Stimulated activated CD8-positive, alpha-beta memory T cell treated with anti-CD3 and anti-CD28 coated beads, Interleukin-7, amount 100 ng/mL, for 1 hour (primary cell): ENCODE measurements at places on chromosomes 11 and 22.

DNA sequence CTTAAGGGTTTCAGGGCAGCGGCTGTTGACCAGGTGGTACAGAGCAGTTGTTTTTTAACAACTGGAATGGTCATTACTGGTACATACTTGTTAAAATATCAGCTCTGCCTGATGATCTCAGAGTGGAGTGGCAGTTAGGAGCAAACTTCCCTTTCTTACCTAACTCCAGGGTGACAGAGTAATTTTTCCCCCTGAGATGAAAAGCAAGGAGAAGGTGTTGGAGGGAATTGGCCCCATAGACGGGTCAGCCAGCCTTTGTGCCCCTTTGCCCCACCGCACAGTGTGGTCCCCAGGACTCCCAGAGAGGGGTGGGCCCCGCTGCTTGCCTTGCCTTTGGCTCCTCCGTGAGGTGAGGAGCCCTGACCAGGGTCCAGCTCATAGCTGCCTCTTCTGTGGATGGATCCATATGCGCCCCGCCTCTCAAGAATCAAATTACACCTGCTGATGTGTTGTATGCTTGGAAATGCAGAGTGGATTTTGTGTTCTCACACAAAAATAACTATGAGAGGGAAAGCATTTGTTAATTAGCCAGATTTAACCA, 27.0 kb upstream of the SORL1-AS1 start:
- DNase-seq, result no peak

DNA sequence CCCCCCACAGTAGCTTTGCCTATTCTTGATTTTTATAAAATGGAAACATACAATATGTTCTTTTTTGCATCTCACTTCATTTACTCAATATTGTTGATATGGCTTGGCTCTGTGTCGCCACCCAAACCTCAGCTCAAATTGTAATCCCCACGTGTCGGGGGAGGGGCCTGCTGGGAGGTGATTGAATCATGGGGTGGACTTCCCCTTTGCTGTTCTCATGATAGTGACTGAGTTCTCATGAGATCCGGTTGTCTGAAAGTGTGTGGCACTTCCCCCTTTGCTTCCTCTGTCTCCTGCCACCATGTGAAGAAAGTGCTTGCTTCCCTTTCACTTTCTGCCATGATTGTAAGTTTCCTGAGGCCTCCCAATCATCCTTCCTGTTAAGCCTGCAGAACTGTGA, 431.3 kb downstream of the MN1 start:
- DNase-seq, result no peak

DNA sequence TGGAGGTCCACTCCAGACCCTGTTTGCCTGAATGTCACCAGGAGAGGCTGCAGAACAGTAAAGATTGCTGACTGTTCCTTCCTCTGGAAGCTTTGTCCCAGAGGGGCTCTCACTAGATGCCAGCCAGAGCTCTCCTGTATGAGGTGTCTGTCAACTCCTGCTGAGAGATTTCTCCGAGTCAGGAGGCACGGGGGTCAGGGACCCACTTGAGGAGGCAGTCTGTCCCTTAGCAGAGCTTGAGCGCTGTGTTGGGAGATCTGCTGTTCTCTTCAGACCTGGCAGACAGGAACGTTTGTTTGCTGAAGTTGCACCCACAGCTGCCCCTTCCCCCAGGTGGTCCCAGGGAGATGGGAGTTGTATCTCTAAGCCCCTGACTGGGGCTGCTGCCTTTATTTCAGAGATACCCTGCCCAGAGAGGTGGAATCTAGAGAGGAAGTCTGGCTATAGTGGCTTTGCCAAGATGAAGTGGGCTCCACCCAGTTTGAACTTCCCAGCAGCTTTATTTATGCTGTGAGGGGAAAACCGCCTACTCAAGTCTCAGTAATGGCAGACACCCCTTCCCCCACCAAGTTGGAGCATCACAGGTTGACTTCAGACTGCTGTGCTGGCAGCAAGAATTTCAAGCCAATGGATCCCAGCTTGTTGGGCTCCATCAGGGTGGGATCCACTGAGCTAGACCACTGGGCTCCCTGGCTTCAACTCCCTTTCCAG, 99.4 kb downstream of the PDE3B start:
- DNase-seq, result no peak

DNA sequence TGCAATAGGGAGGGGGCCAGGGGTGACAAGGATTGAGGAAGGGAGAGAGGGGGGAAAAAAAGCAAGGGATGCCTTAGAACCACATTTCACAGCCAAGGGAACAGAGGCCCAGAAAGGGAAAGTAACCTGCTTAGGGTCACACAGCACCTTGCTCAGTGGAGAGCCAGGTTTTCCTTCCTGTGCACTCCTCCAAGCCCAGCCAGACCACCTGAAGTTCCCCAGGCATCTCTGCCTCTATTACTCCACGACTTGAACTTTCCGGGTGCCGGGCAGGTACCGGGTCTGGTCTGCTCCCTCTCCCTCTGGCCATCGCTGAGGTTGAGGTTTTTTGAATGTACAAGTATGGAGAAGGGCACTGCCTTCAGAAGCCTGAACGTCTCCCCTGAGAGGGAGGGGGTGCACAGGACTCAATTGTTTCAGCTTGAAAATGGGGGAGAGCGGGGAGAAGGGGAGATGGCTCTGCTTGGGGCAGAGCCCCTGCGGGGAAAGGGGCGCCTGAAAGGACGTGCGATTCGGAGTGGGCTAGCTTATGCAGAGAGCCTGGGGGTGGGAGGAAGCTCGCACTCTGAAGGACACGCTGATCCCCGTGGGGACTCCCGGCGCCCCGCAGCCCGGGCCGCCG, 516 bp upstream of the SERPINH1 start:
- no peak for DNase-seq

GRCh38 chr22:23685205-23685784, 5.5 kb upstream of the RGL4 start:
- no peak for DNase-seq

DNA sequence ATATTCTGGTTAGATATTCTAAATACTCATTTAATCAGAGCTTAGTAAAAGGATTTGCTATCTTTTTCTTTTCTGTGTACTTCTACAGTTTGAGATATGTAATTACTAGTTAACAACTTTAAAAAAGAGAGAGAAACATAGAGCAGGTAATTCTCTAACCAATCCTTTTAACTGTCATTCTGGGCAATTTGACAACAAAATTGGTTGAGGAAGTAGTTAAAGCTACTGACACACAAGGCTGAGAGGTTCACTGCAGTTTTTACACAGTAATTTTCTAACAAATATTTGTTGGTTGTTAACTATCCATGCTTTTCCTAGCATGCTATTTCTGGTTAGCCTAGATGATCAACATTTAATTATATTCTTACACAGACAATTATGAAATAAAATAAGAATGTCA, 3.6 kb downstream of the SOX6 start:
- no peak for DNase-seq

DNA sequence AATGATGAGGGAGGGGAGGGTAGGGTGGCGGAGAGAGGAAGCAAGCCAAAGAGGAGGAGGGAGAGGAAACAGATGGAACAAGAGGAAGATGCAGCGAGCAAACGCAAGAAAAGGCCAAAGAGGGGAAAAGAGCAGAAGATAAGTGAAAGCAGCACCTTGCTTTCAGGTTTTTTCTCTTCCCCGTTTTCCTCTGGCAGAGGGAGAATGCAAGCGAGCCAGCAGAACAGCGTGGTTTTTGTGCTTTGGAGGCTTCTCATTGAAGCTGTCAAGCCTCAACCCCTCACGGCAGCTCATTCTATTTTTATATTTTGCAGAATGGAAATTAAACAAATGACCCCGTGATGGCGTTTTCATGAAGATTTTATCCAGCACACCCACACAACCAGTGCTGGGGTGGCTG, 67.1 kb upstream of the GRAMD1B start:
- no peak for DNase-seq

- no peak for DNase-seq
Observed at GRCh38 chr11:10654811-10655150, 38.8 kb downstream of the IRAG1 start.

DNA sequence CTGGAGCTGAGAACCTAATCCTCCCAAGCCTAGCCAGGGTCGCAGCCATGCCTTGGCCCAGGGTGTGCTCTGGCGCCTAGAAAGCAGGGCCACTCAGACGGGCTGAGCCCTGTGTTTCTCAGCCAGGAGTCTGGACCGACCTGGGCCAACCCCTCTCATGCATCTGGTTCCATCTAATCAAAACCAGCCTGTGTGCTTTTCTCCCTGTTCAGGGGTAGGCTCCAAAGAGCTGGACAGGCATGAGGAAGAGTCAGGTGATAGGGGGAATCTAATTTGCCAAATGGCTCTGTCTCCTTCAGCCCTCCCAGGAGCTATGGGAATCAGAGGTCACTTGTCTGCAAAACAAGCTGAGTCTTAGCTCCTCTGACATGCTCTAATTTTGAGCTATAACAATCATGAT, 55.7 kb downstream of the SCUBE1 start:
- DNase-seq, result no peak

GRCh38 chr11:72741429-72741833, 10.8 kb downstream of the ARAP1 start:
- no peak for DNase-seq

- no peak for DNase-seq
Observed at GRCh38 chr11:2949920-2950319, 20.7 kb upstream of the PHLDA2 start.

DNA sequence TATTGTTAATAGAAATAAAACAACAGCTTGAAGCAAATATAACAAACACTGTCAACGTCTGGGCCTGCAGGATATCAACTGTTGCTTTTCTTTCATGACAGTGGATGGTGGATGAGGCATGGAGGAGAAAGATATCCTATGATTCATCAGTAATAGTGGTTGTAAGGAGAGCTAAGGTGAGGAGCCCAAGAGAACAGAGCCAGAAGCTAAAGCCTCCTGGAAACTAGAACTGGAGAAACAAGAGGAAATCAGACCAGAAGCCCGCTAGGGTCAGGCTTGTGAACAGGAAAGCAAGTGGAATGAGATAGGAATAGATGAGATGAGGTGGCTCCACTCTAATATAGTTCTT, 37.7 kb upstream of the MMP12 start:
- DNase-seq, result no peak

DNA sequence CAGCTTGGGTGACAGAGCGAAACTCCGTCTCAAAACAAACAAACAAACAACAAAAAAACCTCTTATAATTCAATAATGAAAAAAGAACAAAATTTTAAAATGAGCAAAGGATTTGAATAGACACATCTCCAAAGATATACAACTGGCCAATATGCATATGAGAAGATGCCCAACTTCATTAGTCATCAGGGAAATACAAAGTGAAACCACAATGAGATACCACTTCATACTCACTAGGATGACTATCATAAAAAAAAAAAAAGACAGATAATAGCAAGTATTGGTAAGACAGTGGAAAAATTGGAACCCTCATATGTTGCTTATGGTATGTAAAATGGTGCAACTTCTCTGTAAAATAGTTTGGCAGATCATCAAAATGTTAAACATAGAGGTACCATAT, 28.7 kb upstream of the BARX2 start:
- DNase-seq, result no peak

DNA sequence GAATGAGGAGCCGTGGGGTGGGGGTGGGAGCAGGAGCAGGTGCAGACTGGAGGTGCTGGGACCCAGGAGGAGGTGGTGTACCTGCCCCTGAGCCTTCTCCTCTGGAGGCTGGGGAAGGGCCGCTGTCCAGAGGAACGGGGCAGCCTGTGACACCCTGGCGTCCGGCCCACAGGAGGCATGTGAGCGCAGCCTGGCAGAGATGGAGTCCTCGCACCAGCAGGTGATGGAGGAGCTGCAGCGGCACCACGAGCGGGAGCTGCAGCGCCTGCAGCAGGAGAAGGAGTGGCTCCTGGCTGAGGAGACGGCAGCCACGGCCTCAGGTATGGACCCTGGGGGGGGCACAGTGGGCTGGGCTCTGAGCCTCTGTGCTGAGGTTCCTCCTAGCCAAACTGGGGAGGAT, 42.2 kb upstream of the GCAT start:
- DNase-seq, result no peak

GRCh38 chr11:113568566-113568965, 93.4 kb upstream of the DRD2 start:
- no peak for DNase-seq

DNA sequence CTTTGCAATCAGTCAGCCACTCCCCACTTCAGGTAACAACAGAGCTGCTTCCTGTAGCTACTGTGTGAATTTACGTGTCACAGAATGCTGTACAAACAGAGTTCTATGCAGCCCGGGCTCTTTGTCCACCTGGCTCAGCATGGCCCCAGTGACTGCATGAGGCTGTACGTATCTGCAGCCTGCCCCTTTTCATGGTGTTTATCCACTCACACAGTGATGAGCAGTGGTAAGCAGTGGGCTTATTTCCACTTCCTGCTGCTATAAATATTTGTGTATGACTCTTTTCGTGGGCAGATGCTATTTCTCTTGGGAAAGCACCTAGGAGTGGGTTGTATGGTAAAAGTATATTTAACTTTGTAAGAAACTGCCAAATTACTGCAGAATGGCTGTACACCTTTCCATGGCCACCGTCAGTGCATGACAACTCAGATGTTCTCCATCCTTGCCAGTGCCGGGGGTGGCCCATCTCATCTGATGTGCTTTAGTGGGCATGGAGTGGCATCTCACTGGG, 43.3 kb downstream of the MYEOV start:
- no peak for DNase-seq

DNA sequence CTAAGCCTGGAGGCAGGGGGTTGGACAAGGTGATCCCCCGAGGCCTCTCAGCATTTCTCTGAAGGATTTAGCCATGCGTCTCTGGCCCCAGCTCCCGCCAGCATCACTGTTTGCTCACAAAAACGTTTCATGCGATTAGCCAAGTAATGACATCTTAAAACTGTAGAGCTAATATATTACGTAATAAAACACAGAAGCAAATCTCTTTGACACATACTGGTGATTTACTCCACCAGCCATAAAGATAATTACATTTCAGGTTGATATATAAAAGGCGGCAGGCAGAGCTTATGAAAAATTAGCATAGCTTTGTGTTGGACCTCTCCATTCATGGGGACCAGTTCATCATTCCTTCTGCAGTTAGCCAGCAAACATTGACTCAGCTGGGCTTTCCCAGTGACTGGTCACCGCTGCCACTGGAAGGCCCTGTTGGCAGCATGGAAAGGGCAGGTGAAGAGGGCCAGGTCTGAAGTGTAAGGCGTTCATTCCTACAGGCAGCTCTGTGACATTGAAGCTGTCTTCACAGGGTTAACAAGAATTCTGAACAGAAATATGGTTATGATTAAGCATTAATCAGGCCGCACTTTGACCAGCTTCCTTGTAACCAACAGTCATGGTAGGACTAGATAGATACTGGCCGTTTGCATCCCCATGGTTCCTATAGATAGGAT, 150.3 kb downstream of the NECTIN1 start:
- DNase-seq, result no peak

DNA sequence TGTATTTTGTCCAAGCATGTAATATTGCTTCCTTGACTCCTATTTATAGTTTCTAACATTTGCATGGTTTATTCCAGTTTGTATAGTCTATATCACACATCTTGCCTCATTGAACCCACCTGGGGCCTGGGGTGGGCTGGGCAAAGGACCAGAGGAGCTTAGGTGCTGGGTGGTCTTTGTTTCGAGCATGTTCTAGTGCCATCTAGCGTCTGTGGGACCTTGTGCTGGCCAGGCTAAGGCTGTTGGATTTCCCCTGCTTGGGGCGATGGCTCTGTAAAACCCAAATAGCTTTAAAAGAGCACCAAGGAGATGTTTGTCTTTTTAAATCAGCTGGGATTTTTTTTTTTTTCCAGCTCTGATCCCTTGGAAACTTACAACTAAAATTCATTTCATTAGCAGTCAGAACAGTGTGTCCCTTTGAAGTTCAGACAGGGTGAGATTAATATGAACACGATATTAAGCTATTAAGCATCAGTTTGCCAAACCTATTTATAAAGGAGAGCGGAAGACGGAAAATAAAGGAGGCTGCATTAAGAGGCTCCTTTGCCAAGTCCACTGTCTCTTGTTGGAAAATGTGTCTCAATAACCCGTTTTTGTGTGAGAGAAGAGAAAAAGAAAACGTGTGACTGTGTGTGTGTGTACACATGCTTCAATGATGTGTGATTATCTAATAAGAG, 157.4 kb downstream of the COMMD9 start:
- DNase-seq, result no peak

GRCh38 chr22:28442711-28443525, 236.7 kb downstream of the TTC28 start:
- no peak for DNase-seq
